ENCODE measurements at places on chromosomes 1 and 21.

GRCh38 chr1:221715321-221716169, 26.3 kb downstream of the DUSP10 start:
- no peak for DNase-seq

DNA sequence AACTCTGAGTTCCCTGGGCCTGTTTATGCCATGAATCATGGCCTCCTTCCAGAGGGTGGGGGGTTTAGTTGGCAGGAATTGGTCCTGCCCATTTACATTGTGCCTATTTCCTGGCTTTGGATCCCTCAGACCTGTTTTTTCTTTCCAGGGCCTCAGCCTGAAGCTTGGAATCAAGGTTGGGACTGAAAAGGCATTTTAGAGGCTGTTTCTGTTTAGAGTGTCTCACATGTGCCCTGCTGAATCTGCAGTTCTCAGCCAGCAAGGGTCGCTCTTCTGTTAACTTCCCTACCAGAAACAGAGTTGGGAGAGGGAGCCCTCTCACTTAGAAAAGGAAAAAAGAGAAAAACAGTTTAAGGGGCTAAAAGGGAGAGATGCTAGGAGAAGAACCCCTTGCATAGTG, 191.1 kb downstream of the PTPRC start:
- no peak for DNase-seq

DNA sequence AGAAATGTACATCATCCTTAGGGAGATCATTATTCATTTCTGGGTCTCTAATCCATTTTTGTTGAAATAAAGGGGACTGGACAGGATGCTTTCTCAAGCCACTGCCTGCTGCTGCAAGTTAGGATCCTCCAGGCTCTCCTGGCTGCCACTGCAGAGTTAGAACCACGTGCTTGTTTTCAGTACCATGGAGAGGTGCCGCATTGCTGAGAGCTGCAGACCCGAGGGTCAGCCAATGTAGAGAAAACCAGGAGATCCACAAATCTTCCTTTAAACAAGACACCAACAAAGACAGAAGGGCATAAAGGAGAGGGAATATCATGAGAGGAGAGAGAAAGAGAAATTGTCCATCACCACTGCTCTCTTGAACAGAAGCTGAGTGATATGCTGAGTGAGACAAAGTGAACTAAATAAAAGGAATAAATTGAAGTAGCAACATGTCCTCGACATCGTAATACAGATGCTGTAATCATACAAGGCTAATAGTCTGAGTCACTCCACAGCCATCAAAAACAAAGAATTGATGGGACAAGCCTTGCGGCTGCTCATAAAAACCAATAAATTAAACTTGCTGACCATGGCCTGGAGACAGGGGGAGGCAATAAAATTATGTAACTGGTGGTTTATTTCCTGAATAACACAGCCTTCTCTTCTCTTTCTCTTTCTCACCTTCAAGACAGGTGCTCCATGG, 255.7 kb downstream of the OMA1 start:
- peak; percentile 2 for DNase-seq

- no peak for DNase-seq
Observed at GRCh38 chr1:99107680-99108079, 103.0 kb upstream of the PLPPR5 start.

GRCh38 chr1:192566657-192567056, 8.9 kb upstream of the RGS1 start:
- DNase-seq = no peak

GRCh38 chr1:41394959-41395956, 34.0 kb downstream of the FOXO6 start:
- no peak for DNase-seq

- DNase-seq = no peak
Observed at GRCh38 chr1:107415241-107415640, 274.4 kb downstream of the NTNG1 start.

GRCh38 chr1:8529901-8530300, 212.0 kb downstream of the SLC45A1 start:
- DNase-seq = no peak

- DNase-seq = no peak
Observed at GRCh38 chr21:36689324-36689723, 9.6 kb upstream of the SIM2 start.

GRCh38 chr1:154429118-154429517, 24.0 kb downstream of the IL6R start:
- DNase-seq = peak; percentile 85

DNA sequence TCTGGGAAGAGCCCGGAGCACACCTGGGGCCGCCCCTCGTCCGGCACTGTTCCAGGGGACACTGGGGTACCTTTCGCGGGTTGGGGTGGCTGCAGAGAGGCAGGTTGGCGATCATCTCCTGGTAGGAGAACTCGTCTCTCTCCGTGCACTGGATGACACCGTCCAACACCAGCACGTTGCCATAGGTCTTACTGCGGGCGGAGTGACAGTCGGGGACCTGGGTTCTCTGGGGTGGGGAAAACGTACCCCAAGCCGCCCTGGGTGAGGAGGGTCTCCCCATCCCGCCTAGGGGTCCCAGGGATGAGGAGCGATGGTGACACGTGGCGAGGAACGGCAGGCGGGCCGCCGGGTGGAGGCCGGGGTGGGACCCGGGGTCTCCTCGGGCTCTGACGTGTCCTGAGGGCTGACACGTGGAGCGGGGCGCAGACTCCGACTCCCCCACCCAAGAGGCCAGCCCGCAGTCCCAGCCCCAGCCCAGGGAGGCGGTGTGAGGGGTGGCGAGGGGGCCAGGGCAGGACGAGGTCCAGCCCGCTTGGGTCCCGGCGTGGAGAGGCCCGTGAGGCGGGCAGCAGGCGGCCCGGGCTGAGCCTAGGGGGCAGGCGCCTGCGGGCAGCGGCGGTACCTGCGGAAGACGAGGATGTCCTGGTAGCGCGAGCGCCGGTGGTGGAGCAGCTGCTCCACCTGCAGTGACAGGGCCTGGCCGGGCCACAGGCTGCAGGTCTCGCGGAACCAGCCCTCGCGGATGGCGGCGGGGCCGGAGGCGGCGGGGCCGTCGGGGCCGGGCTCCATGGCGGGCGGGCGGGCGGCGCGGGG, 457 bp downstream of the SRM start:
- DNase-seq = no peak

- DNase-seq = no peak
Observed at GRCh38 chr21:14787312-14787711, 241.2 kb upstream of the SAMSN1 start.

DNA sequence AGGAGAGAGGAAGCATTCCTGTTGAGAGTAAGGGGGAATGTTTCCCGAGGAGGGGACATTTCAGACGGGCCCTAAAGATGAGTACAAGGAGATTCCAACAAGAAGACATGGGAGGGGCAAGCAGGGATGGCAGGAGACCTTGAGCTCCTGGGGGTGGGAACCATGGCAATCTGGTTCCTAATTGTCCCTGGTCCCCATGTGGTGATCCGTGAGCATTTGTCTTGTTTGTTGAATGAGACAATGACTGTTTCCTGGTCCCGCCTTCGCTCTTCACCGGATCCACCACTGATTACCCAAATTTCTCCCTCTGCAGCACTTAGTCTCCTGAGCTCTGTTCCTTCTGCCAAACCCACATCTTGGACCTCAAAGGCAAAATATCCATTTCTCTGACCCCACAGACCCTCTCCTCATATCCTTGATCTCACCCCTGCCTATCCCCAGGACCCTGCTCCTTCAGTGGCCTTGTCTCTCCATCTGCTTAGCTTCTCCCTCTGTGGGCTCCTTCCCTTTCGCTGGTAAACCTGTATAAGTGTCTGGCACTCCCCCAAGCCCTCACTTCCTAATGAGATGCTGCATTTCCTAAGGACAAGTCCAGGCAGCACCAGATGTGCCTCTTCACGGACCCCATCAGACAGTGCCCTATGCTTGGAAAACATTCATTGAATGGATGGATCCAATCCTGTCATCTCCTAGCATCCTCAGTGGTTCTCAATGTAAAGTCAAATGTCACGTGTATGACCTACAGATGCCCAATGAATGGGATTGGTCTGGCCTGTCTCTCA, 8.3 kb upstream of the CSF1 start:
- no peak for DNase-seq

DNA sequence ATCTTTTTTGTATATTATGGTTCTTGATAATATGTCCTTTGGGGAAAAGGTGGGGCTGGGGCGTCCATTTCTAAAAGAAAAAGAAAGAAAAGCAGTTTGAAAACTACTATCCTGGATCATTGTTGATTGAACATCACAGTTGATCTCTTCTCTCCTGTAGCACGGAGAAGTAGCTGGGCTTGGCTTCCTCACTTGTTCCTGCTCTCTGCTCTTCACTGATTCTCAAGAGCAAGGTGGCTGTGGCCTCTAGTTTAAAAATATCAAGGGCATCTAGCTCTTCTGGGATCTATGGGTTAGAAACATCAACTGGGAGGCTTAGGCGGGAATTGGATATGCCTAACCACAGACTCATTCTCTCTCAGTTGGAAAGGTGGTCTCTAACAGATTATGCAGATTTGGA, 38.1 kb upstream of the EPHA8 start:
- DNase-seq = no peak

DNA sequence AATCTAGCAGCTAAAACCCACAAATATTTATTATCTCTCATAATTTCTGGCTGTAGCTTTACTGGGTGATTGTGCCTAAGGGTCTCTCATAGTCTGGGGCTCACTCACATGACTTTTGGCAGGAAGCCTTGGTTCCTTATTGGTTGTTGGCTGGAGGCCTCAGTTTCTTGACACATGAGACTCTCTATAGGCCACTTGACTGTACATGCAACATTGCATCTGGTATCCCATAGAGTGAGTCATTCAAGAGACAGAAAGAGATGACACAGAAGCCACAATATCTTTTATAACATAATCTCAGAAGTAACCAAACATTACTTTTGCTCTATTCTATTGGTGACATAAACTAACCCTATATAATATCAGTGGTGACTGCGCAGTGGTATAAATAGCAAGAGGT, 128.5 kb upstream of the HNRNPU start:
- no peak for DNase-seq

DNA sequence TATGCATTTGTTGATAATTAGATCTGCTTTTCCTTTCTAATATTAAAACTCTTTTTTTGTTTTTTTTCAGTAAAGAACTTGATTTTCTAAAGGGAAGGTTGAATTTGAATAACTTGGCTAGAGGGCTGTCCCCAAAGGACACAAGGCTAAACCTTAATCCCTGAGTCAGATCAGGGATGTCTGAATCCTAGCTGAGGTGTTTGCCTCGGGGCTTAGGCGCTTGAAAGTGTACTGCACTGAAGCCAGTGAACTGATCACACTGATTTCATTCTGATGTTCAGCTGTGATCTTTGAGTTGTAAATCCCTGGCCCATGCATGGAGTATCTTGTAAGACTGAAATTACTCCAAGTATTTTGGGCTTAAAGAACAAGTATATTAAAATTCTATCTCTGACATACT, 42.8 kb downstream of the MTR start:
- no peak for DNase-seq

DNA sequence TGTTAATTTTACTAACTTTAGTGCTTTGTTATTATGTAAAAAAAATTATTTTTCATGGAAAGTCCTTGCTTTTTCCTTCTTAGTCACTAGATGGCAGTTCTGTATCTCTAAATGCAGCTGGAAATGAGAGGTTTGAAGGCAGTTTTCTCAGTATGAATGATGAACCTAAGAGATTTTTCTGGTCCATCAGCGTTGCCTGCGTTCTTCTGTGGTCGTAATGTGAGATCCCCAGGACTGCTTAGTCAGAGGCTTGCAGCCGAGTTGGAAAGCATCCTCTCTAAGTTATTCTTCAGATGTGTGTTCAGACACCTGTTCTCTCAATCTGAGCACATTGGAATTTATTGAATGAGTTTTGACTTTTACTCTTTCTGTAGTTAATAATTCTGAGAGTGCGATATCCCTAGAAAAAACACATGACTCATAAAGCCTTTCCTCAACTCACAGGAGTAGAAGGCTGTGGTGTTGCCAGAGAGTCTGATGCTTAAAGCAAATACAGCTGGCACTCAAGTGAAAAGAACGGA, 99.3 kb downstream of the FMN2 start:
- DNase-seq = peak; percentile 85

GRCh38 chr1:1625824-1626206, 6.2 kb upstream of the MMP23B start:
- DNase-seq = no peak

DNA sequence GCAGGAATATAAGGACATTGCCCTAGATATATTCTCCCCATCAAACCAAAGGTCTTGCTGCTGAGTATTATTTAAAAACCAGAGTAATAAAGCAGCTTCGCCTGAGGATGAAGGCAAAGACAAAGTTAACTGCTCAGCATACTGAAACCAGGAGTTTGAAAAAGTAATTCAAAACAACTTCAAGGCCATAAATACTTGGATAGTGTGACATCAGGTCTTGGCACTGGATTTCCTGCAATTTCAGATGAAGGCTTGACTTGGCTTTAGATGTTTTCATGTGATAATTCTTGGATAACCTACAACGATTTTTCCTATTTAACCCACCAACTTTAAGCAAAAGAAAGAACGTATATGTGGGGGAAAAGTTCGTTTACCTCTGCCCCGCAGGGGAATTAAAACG, 10.6 kb downstream of the SOD1 start:
- DNase-seq = no peak

DNA sequence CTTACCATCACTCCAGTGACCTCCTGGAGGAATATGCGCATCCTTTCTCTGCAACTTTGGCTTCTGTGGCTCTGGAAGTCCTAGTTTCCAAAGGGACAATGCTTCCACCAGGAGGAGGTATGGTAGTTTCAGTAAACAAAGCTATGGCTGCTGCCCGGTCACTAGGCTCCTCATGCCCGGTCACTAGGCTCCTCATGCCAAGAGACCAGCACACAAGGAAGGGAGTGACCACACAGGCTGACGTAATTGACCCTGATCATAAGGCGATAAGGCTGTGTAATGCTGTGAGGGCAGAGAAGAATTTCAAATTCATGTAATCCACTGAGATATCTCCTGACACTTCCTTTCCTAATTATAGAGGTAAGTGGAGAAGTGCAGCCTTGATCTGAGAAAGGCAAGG, 102.9 kb downstream of the DTL start:
- DNase-seq = no peak

- DNase-seq = no peak
Observed at GRCh38 chr1:231420959-231421545, 1.0 kb downstream of the EGLN1 start.

DNA sequence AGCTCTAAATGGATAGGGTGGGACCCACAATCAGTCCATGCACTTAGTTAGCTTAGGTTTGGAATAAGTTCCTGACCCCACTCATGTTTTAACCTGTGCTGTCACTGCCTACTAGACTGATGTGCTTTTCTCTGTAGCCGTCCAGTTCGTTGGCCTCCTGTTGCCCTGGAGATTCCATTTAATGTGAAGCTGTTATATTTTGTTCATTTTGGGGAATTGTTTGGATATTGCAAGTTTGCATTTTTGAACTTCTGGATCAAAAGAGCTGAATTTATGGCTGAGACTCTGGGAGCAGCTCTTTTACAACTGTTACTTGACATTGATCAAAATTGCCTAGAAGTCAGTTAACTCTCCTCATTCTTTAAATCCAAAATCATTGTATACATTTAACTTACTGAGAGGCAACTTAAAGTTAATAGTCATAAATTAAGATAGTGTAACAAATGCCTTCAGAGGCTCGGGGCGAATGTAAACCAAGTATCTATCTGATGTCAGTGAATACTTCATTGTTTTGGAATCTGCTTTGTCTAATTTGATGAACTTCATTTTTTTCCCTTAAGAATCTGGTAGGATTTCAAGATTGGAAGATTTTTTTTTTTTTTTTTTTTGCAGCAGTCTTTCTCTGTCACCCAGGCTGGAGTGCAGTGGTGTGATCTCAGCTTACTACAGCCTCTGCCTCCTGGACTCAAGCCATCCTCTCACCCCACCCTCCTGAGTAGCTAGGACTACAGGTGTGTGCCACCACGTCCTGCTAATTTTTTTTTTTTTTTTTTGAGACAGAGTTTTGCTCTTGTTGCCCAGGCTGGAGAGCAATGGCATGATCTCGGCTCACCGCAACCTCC, 38.1 kb downstream of the MIGA1 start:
- DNase-seq = no peak
